ENCODE measurements at places on chromosomes 3 and 15.

DNA sequence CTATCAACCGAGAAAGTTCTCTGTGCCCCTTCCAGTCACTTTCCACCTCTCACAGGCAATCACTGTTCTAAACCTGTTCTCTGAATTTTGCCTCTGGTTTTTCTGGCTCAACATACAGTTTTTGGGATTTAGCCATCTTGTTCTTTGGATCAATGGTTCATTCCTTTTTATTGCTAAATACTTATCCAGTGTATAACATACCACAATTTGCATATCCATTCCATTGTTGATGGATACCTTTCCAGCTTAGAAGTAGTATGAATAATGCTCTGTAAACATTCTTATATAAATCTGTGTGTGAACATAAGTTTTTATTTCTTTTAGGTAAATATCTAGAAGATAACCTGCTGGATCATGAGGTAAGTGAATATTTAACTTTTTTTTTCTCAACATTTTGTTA, 87.8 kb upstream of the FNDC3B start:
- no peak for DNase-seq

DNA sequence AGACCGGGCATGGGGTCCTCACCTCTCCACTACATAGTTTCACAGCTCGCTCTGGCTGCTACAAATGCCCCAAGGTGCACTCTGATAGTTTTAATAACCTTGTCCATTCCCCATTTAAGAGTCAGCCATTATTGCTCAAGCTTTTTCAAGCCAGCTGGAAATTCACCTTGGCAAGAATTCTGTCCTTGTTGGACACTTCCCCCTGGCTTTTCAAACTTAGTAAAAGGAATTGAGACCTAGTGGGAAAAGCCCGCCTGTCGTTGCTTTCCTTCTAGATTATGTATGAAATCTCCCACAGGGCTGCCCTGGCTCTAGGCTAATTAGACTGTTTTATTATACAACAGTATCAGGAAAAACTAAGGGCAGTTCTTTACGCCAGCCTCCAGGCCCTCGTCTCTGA, 293.7 kb upstream of the GADL1 start:
- DNase-seq, result no peak

DNA sequence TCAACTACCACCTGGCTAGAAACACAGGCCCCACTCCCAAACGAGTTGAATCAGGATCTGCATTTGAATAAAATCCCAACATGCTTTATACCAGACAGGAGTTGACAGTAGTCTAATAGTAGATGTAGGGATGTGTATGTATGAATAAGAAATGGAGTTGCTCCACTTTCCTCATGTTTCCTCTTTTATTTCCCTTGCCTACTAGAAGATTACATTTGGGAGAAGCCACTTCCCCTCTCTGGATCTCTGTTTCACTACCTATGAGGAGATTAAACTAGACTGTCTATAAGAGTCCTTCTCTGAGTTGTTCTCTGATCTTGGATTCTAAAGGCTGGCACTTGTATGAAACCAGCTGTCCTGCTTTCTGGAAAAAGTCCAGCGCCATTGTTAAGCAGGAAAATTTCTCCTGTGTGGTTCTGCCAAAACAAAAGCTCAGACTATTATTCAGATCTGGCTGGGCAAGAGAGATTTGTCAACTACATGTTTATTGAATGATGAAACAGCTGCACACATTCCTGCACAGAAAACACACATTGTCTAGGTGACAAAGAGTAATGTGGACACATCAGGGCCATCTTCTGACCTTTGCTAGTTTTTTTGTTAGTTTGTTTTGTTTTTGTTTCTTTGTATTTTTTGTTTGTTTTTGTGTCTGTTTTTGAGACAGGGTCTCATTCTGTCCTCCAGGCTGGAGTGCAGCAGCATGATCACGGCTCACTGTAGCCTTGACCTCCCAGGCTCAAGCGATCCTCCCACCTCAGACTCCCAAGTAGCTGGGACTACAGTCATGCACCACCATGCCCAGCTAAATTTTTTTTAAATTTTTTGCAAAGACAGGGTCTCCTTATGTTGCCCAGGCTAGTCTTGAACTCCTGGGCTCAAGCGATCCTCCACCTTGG, 29.9 kb downstream of the ACP3 start:
- no peak for DNase-seq

GRCh38 chr3:185820973-185821758, 3.7 kb downstream of the IGF2BP2 start:
- DNase-seq, result no peak

GRCh38 chr15:89374086-89374981, 39.7 kb upstream of the POLG start:
- DNase-seq, result no peak

GRCh38 chr15:38516626-38517025, 48.0 kb downstream of the RASGRP1 start:
- DNase-seq, result no peak

DNA sequence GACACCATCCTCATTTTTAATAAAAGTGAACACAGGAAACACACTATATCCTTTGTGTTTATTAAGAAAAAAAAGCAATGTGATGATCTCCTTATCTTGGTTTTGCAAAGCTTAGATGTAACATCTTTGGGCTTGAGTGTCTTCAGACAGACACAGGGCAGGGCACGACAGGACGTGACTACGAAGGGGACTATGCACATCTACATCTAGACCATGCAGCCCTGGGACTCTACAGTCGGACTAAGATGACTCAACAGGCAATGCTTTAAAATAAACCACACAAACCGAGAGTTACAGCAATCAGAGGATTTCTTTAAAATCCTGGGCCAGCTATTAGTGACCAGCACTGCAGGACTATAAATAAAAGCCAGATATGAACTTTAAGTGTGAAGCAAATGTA, 22.8 kb upstream of the TM2D3 start:
- no peak for DNase-seq

DNA sequence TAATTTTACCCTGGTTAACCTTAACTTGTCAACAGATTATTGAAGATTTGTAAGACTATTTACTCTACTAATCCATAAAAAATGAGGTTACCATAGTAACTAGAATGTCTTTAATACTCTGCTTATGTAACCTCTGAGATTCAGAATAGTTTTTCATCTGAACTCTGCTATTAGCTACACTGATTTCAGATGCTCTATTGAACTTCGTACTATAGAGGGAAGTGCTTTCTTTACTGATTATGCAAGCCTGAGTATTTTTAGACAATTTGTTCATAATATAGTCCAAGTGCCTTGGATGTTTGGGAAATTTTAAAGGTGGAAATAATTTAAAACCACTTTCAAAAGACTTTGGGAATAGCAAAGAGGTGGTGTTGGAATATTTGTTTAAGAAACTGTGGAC, 107.9 kb upstream of the GBE1 start:
- DNase-seq, result no peak

- no peak for DNase-seq
These were observed 260.6 kb upstream of the NECTIN3 start for GRCh38 chr3:110811050-110811449.

DNA sequence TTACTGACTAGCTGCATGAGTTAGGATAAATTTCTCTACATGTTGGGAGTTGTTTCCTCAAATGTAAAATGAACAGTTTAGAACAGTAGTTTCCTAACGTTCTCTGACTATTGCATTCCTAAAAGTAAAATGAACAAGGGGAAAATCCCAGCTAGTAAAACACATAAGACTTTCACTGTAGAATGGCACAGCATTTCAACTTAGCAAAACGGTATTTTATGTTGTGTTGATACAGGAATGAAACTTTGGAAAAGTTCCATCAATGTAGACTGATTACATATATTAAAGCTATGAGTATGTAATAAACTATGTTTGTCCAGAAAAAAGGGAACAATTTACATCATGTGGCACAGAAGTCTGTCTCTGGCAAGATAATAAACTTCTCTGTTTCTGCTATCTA, 297.4 kb upstream of the EPHA3 start:
- DNase-seq, result no peak

DNA sequence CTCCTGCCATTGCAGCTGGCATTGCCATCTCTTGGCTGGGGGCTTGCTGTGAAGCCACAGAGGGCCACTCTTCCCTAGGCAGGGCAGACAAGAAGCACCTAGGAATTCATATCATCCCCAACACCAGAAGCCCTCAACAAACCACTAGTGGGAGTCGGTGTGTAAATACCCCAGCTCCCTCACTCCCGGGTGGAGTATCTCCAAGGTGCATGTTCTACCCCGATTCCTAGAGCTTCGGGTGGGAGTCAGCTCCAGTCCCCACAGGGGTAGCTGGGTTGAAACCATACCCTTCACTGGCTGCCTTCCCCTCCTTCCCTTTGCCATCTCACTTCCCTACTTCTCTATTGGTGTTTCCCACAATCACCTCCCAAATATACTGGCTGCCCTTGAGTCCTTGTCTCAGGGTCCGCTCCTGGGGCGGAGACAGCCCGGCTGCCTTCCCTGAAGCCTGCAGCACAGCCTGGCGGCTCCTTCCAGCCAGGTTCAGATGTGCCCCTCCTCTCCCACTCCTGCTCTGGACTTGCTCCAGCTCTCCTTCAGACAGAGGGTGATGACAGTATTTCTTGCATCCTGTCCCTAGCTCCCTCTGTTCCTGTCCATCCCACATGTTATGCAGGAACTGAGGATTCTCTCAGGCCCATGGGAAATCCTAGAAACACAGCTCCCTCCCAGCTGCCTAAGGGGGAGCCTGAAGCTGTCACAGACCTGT, 33.3 kb downstream of the FAM3D start:
- DNase-seq, result no peak

Measured in CD14-positive monocyte (primary cell).